H9 (cell line): ENCODE measurements at places on chromosomes 5 and 9.

DNA sequence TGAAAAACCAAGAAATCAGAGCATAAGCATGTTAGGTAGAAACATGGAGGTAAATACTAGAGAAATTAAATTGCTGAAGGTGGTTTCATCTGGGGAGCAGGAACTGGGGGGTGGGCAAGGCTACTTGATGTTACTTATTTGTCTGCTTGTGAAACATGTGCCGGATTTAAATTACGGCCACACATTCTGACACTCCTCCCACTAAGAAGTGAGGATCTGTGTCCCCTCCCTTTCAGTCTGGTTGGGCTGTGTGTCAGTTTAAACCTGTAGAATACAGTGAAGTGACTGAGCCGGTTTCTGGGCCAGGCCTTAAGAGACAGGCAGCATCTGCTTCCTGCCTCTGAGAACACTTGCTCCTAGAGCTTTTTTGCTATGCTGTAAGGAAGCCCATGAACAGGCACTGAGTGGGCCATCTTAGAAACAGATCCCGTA lies 2.3 kb upstream of the IARS1 start:
- DNase-seq, result no peak
- H3K4me3 ChIP-seq, result no peak overlapping the region
- no peak overlapping the region for H3K27ac ChIP-seq
- no peaks in the 10 kb centered on the region for H3K4me1 ChIP-seq

DNA sequence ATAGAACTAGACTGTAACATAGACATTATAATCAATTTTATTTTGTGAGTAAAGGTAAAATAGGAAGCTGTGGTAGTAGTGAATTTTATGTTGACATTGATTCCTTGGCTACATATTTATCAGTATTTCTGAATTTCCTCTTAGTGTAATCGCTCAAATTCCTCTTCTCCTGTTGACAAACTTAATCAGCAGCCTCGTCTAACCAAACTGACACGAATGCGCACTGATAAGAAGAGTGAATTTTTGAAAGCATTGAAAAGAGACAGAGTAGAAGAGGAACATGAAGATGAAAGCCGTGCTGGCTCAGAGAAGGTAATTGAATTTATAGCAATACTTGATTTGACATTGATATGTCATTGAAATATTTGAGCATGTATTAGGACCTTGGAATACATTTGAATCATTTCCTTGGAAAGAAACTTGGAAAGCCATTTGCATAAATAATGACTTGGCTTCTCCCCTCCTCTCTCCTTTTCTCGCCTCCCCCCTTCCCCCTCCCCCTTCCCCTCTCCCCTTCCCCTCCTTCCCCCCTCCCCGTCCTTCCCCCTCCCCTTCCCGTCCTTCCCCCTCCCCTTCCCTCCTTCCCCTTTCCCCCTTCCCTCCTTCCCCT lies 75.5 kb downstream of the GPBP1 start:
- no peaks in the 10 kb centered on the region for H3K4me1 ChIP-seq
- H3K27me3 ChIP-seq, result no peaks in the 10 kb centered on the region
- H3K36me3 ChIP-seq, result peaks cover 85% of the 10 kb centered on the region
- H3K4me3 ChIP-seq, result no peak overlapping the region
- DNase-seq, result no peak

DNA sequence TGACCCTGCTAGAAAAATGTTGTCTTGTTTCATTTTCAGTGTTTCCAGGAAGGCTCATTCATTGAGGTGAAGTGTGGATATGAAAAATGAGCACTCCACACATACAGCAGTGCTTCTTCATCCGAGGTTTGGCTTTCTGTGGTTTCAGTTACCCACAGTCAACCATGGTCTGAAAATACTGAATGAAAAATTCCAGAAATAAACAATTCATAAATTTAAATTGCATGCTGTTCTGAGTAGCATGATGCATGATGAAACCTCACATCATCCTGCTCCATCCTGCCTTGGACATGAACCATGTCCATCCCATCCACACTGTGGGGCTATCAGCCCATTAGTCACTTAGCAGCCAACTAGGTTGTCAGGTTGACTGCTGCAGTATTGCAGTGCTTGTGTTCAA lies 10.4 kb upstream of the SLC45A2 start:
- no peaks in the 10 kb centered on the region; the same call in 2 of the 3 replicates for H3K36me3 ChIP-seq
- no peak overlapping the region for H3K27ac ChIP-seq
- no peaks in the 10 kb centered on the region for H3K4me1 ChIP-seq

DNA sequence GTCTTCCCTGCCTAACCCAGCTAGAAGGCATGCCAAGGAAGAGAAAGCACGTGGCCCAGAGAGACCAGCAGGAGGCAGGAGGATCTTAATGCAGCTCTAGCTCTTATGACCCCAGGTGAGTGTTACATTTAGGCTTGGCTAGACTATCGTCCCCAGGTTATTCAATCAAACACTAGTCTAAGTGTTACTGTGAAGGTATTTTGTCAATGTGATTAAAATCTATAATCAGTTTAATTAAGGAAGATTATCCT lies 483.7 kb downstream of the BNC2 start:
- H3K36me3 ChIP-seq, result peaks cover 7% of the 10 kb centered on the region; the same call in 1 of the 2 replicates
- no peaks in the 10 kb centered on the region for H3K27me3 ChIP-seq
- H3K4me1 ChIP-seq, result no peaks in the 10 kb centered on the region
- DNase-seq, result no peak
- H3K4me3 ChIP-seq, result no peak overlapping the region

- no peak overlapping the region for H3K27ac ChIP-seq
- H3K4me1 ChIP-seq, result no peaks in the 10 kb centered on the region
- H3K4me3 ChIP-seq, result no peak overlapping the region
- no peaks in the 10 kb centered on the region for H3K36me3 ChIP-seq
- DNase-seq, result peak; percentile 26
- no peaks in the 10 kb centered on the region for H3K27me3 ChIP-seq
Measured at GRCh38 chr5:82100303-82101077, 128.7 kb downstream of the ATG10 start.

GRCh38 chr5:126003309-126003708 lies 419.9 kb upstream of the GRAMD2B start:
- DNase-seq, result no peak
- H3K27ac ChIP-seq, result no peak overlapping the region
- no peaks in the 10 kb centered on the region for H3K4me1 ChIP-seq
- H3K27me3 ChIP-seq, result no peaks in the 10 kb centered on the region
